ENCODE measurements at places on chromosomes 12 and 14.

- no peak for DNase-seq
Observed at GRCh38 chr12:30440826-30441602, 254.7 kb downstream of the IPO8 start.

DNA sequence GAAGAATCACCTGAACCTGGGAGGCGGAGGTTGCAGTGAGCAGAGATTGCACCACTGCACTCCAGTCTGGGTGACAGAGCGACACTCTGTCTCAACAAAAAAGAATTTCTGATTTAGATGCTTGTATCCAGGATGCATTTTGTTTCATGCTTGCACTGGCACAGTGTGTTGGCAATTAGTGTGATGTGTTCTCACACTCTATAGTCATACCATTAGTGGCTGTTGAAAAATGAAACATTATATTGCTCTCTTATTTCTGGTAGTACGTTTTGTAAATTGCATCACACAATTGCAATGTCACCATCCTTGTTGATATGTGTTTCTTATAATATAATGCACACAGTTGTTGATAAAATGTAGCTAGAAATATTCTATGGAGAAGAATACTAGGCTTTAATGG, 51.3 kb upstream of the RMST start:
- no peak for DNase-seq

DNA sequence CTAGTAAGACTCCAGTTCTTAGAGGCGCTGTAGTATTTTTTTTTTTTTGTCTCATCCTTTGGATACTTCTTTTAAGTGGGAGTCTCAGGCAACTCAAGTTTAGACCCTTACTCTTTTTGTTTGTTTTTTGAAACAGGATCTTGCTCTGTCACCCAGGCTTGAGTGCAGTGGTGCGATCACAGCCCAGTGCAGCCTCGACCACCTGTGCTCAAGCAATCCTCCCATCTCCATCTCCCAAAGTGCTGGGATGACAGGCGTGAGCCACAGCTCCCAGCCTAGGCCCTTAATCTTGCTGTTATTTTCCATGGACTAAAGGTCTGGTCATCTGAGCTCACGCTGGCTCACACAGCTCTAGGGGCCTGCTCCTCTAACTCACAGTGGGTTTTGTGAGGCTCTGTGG, 21.3 kb downstream of the GPRC5A start:
- DNase-seq, result no peak

DNA sequence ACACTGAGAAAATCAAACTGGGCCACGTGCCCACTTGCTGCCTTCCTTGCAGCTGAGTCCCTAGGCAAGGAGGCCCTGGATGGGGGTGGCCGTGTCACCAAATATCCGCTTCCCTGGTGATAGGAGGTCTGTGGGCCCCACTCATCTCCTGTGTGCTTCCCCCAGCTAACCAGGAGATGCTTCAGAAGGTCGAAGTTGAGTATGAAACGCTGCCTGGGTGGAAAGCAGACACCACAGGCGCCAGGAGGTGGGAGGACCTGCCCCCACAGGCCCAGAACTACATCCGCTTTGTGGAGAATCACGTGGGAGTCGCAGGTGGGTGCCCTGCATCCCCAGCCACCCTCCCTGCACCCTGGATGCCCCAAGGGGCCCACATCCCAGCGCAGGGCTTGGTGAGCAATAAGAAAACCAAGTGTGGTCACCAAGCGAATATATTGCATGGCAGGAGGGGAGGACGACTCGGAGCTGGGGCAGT, 6.8 kb upstream of the SIVA1 start:
- no peak for DNase-seq

- DNase-seq, result no peak
Observed at GRCh38 chr12:115820656-115821055, 456.8 kb downstream of the MED13L start.

All from CMK (cell line).